Fibroblast of skin of left biceps (primary cell): ENCODE measurements at places on chromosomes 6 and 20.

- no peak for DNase-seq
These were observed 50.9 kb downstream of the PLCB4 start for GRCh38 chr20:9119776-9120175.

- no peak for DNase-seq
These were observed 42.0 kb downstream of the TGM2 start for GRCh38 chr20:38123021-38123587.

DNA sequence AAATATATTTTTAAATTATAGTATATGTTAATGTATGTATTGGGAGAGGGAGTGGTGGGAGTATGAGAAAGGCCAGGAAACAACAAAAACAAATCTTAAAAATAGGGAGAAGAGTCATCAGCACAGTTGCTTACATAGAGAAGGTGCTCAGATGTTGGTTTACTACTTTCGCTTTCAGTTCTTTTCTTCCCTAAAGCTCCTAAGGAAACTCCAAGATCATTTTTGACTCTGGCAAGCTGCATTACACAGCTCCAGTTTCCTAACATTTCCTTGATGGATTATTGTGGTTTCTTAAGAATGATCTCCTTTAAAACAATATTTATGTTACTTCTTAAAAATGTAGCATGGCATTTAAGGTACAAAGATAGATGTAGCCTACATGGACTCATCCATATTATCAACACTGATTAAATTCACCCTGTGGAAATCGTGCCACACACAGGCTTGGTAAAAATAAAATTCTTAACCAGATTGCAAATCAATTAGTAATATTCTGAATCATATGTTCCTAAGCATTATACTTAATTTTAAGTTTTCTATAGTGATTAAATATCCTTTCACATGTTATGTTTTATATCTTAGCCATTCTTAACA, 118.0 kb upstream of the MAN1A1 start:
- DNase-seq = no peak

- no peak for DNase-seq
These were observed 272.5 kb upstream of the SOX4 start for GRCh38 chr6:21321076-21321475.

- DNase-seq = no peak
These were observed 184.9 kb upstream of the SNX9 start for GRCh38 chr6:157637941-157638662.

GRCh38 chr20:24871480-24872213, 77.4 kb upstream of the CST7 start:
- DNase-seq = no peak

DNA sequence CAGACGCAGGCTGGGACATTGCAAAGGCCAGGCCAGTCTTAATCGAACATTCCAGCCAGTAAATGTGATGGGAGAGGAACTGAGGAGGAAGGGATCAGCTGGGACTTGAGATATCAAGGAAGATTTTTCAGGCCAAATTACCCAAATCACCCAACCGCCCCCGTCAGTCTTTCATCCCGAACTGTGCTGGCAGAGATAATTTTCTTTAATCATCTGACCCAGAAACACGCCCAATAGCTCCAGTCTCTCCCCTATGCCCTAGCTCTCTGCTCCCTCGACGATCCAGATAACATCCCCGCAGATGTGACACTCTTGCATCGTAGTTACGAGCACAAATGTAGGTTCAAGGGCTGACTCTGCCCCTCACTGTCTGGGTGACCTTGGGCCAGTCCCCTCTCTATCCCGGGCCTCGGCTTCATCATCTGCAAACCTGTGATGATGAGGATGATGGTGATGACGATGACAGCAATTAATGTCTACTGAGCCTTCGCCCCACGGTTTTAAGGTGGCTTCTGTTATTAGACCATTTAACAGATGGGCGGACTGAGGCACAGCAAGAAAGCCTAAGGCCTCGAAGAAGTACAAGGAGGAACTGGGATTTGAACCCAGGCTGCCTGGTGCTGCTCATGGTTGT, 118.6 kb downstream of the PREX1 start:
- DNase-seq = no peak

- no peak for DNase-seq
These were observed 96.7 kb upstream of the SLC22A16 start for GRCh38 chr6:110573136-110573535.

- no peak for DNase-seq
These were observed 417.3 kb upstream of the ARID1B start for GRCh38 chr6:156359912-156360311.

DNA sequence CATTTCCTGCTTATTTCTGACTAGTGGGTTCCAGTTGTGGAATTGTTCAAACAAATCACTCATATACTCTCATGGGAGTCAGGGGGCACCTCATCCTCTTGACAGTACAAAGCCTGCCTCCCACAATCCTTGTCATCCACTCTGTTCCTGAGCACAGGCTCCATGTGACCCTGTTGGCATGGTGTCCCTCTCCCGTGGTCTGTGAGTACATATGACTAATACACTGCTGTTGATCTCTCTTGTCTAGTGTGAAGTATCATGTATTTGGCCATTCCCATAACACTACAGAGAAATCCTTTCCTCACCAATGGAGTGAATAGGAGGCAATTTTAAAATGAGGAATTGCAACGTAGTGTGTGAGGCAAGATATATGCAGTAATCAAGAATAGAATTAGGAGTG, 185.3 kb downstream of the OGFRL1 start:
- no peak for DNase-seq

- no peak for DNase-seq
These were observed 35.3 kb downstream of the SPDEF start for GRCh38 chr6:34520645-34521462.

DNA sequence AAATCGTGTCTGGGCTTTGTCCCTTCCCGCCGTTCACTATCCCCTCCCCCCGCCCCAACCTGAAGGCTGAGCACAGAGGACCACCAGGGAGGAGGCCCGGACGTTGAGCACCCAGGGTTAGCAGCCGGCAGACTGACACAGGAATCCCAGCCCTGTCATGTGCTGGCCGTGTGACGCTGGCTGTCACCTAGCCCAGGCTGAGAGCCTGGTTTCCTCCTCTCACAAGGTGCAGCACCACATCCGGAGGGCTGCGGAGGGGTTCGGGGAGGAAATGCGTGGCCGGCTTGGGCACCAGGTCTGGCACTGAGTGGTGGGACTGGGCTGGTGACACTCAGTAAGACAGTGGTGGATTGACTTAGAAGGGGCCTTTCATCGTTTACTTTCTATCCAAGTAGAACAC, 4.6 kb upstream of the LSM14B start:
- DNase-seq = no peak

- DNase-seq = peak; percentile 63
These were observed 94.0 kb downstream of the SGK1 start for GRCh38 chr6:134223796-134224420.

- no peak for DNase-seq
These were observed 8.5 kb downstream of the BAG2 start for GRCh38 chr6:57180596-57180995.

DNA sequence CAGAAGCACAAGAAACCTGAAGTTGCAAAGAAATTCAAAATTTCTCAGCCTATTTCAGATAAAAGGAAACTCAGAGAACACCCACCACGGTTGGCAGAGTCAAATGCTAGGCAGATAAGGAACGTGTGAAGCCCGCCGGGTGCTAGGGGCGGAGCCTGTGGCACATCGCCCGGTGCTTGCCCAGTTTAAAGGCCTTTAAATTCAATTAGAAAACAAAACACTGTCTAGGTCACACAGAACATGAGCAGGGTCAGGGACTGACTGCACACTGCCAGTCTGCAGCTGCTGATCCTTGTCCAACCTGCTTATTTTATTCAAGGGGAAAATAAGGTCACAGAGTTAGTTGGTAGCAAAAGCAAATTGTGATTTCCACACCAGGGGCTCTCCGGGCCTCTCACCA, 75.8 kb downstream of the PSMG4 start:
- DNase-seq = no peak

GRCh38 chr6:134432036-134432435, 114.1 kb upstream of the SGK1 start:
- DNase-seq = no peak

DNA sequence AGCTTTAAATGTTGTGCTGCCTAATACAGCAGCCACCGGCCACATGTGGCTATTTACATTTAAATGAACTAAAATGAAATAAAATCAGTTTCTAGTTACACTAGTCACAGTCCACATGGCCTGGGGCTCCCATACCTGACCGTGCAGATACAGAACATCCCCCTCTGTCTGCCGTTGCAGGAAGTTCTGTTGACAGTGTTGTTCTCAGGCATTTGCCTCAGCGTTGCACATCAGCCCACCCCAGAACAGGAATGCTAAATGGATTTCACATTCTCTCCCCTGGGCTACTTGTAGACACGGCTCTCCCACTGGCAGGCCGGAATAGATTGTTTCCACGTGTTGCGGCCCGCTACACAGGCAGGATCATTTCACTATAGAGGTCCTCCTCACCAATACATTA, 26.3 kb downstream of the JAG1 start:
- DNase-seq = no peak

DNA sequence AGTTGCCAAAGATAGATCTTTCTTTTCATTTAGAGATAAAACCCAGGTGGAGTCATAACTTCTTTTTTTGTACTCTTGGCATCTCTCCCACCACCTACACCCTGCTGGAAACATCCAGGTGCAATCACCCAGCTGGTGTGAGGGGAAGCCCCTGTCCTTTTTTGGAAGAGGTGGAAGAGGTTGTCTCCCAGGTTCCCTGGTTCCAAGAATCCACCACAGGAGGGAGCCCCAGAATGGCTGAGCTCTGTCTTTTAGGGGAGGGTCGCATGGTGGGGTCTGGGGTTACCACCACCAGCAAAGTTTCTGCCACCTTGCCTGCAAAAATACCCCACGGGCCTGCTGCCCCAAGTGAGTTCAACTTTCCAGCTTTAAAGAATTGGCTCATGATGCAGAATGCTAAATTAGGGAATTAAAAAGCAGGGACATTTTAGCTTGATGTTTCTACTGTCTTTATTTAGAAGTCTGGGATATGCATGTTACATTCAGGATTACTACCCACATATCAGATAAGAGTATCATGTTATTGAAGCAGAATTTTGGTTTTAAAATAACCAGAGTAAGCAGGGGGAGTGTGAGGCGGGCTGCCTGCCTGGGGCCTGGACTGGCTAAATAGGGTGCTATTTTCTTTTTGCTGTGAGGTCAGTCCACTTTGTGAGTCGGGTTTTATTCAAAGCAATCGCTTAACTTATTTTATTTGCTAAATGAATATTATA, 11.0 kb downstream of the SMOC2 start:
- DNase-seq = no peak

GRCh38 chr6:106510090-106510970, 119.0 kb downstream of the RTN4IP1 start:
- DNase-seq = no peak

- DNase-seq = no peak
These were observed 125.5 kb downstream of the GPX5 start for GRCh38 chr6:28651161-28651560.

DNA sequence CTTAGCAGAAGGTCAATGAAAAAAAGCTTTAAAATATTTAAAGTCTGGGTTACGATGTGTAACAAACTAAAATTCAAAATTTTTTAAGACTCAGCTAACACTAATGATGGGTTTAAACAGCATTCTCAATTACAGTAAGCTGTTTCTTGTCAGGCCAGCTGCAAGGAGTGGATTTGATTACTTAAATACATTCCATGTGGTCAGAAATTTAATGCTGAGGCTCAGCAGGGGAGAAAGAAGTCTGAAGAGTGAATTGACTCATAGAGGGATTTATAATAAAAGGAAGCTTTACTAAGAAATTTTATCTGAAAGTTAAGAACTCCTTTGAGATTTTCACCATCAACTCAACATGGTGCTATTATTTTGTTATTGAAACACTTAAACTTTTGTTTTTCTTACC, 398.6 kb downstream of the KHDRBS2 start:
- no peak for DNase-seq

DNA sequence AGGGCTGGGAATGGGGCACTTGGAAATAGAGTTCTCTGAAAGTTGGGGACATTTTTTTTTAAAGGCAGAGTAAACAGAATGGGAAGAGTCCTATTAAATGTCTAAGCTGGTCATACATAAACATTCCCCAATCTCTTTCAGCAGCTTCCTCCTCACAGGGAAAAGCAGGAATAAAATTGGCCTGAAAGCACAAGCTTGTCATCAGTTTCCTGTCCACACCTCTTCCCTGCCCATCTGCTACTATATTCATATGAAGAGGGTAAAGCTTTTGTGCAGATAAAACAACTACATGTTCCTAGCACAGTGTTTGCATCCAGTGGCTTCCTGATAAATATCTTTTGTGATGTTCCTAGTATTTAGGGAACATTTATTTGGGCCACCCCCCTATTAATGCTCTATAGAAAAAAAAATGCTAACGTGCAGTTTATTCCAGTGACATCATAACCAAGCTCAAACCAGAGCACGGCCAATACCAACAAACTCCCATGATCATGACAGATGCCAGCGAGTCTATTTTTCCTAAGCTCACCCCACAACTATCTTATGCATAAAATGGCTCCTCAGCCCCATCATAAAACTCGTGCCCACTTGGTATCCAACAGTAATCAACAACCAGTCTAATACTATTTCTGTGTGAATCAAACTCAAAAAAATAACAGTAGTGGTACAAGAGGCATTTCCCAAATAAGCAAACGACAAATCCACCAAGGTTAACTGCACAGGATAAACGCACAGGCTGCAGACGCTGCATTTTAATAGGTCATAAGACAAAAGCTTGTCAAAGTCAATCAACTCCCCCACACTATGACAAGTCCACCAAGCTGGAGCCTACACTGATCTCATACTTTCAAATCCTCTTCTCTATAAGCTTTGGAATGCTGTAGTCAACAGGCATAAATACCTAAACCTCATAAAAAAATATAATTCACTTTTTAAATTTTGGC, 95.3 kb downstream of the EPB41L2 start:
- no peak for DNase-seq

- DNase-seq = no peak
These were observed 324.7 kb downstream of the CD83 start for GRCh38 chr6:14442242-14442641.

- no peak for DNase-seq
These were observed 5.6 kb downstream of the SLC4A11 start for GRCh38 chr20:3233131-3233990.

DNA sequence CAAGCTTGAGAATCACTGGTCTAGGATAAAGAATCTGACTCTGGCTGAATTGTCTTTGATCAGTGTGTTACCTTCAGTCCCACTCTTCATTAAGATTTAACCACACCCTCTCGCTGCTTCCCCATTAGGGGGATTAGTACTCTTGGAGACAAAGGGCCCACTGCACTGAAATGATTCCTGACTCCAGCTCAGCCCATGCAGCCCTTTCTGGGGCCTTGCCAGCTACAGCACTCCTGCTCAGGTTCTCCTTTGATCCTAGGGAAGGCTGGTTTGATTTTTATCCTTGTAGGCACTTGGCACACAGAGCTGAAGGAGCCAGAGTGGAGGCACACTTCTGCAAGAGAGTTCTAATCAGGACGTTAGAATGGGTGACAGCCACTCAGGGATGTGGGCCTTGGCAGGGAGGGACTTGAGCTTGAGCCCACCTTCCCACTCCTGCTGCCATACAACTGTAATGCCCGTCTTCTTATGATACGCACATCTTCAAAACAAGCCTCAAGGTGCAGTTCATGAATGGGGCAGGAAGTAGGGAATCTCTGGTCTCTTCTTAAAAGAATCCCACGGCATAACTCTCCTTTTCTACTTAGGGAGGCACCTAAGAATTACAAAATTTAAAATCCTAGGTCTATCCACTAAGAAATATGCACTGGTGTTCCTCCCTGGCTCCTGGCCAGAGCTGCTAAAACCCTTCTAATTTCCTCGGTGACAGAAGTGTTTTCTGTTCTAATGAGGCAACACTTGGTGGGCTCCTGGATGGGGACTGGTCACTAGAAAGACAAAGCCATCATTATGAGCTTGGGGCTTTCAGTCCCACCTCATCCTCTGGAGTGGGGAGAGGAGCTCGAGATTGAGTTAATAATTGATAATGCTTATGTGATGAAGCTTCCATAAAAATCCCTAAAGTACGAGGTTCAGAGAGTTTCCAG, 1.5 kb upstream of the SLA2 start:
- no peak for DNase-seq

- no peak for DNase-seq
These were observed 211.9 kb upstream of the FUT9 start for GRCh38 chr6:95803889-95804288.
